Stimulated activated CD8-positive, alpha-beta memory T cell treated with anti-CD3 and anti-CD28 coated beads, Interleukin-4, amount 100 ng/mL, for 4 hours (primary cell): ENCODE measurements at places on chromosomes 12 and 14.

DNA sequence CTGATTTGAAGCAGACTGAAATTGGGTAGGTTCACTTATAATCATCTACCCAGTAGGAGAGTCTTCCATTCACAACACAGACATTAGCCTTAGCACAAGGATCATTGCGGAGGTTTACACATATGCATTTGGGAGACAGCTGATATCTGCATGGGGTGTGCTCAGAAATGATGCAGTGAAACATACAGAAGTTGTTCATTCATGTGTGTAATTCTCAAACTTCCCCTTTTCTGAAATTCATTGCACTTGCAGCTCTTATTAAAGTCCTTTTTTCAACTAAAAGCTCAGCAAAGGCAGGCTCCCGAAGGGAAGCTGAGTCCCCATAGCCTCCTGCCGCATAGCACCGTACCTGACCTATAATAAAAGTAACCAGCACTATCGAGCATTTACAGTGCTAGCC, 218.3 kb upstream of the CRY1 start:
- no peak for DNase-seq

DNA sequence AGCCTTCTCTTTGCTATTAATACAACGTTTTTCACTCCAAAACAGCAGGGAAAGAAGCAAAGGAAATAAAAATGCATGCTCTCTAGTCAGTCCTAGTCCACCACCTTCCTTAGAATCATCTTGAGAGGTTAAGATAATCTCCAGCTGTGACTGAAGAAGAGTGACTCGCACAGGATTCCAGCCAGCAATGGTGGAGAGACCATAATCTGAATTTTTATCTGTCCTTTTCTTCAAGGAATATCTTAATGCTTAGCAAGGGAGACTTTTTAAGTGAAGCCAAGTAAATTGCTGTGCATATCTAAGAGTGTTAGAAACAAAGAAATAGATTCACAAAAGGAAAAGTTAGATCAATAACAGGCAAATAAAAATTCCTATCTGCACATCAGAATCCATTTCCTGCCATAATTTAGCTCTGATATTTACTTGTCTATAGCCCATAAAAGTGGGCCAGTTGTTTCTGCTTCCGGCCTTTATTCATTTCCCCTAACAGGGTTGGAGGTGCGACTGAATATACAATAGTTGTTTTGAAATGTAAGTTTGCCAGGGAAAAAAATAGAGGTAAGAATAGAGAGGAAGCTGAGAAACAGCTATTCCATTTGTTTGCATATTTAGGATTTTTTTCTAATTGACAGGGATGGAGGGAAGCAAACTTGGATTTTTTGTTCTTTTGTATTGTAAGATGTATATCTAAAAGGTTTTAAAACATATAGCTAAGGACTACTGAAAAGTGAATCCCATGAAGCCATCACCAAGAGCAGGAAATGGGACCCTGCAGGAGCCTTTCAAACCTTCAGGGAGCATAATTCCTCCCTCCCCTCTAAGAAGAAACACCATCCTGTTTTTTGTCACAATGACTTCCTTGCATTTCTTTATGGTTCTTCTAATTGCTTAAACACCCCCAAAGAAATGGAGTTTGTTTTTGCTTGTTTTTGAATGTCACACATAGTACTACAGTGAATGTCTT, 154.0 kb downstream of the ITPR2 start:
- DNase-seq: no peak

- DNase-seq: no peak
Observed at GRCh38 chr12:67741270-67741669, 92.7 kb downstream of the DYRK2 start.

DNA sequence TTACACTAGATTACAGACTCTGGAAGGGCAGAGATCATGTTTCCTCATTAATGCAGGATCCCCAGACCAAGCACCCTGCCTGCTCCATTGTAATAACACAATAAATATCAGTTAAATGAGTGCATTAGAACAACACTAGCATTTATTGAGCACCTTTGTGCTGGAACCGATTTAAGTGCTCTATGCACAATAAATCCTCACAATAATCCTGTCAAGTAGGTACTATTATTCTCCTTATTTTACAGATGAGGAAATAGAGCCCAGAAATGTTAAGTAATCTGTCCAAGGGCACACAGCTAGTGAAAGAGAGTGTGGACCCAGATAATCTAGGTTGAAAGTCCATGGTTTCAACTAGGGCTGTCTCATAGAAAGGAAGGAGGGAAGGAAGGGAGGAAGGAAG, 69.8 kb downstream of the MAP1LC3B2 start:
- no peak for DNase-seq

DNA sequence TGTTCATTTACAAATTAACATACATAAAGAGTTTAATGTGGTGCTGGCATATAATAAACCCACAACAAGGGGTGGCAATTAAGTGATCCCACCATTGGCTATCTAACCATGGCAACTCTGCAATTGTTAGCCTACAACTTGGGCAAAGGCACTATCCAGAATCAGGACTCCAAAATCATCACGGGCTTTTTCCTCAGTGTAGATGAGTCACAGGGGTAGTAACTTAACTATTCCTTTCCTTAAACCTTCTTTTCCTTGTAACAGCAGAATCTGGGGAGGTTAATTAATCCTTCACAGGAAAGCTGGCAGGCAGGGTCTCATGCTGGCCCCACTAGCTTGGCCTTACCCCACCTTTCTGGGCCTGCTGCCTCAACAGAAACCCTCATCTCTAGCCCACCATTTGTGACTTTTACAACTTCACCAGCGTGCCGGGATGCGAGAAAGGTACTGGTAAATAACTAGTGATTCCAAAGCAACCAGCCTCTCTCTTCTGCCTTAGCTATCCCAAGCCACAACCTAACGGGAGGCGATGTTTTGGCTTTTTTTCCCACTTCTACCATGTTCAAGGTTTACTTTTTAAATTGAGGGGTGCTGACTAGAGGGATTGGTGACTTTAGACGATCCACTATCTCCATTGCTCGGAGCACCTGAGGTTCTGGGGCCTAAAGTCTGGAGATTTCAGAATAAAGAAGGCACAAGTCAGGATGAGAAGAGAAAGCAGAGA, 744 bp downstream of the ATP5MC2 start:
- no peak for DNase-seq
